Neural crest cell (in vitro differentiated cells): ENCODE measurements at places on chromosomes 4 and X. TPM values are rescaled to one million over a fixed set of nuclear protein-coding genes. Genes with fewer than 3 reads are reported as not detected.

DNA sequence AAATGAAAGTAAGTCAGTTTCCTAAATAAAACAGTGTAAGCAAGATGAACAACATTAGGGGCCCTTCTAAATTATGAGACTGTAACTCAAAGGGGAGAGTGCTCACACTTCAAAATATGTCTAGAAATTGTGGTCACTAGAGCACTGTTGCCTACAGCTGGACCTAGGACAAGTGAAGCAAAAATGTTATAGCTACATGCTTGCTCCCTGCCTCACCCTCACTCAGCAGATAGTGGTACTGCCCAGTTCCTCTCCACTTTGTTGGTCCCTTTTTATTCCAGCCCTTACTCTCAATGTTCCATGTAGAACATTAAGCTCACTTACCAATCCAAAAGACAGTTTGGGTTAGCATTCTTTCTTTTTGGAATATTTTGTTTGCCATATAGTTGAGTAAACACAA, 147.3 kb downstream of the GRIA3 start:
- no peak for DNase-seq

GRCh38 chrX:94435799-94436198, 761.8 kb downstream of the FAM133A start:
- DNase-seq = no peak

DNA sequence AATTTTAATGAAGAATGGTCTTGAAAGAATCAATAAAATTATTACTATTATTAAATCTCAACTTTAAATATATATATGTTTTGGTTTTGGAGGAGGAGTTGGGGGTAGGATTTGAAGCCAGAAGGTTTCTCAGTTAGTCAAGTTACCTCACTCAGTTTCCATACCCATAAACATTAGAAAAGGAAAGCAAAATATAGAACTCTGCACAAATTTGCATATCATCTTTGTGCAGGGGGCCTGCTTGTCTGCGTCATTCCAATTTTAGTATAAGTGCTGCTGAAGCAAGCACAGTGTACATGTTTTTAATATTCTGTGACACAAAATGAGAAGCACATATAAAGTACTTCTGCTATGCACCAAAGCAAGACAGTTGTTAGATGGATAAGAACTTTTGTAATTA, 47.5 kb upstream of the SCRG1 start:
- DNase-seq = no peak

DNA sequence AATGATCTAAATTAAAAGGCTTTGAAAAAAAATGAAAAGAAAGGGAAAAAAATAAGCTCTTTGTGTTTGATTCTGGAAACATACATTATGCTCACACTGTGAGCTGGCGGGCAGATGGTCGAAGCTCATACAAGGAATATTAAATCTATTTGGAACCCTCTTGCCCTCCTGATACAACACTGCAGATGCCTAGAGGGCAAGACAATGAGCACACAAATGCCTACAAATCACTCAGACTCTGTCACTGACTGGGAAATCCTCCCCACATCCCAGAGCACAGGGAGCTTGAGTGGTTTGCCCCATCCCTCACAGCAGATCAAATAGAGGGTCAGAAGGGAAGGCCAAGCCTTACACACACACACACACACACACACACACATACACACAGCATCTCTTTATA, 320.4 kb downstream of the HNRNPD start:
- DNase-seq = no peak

DNA sequence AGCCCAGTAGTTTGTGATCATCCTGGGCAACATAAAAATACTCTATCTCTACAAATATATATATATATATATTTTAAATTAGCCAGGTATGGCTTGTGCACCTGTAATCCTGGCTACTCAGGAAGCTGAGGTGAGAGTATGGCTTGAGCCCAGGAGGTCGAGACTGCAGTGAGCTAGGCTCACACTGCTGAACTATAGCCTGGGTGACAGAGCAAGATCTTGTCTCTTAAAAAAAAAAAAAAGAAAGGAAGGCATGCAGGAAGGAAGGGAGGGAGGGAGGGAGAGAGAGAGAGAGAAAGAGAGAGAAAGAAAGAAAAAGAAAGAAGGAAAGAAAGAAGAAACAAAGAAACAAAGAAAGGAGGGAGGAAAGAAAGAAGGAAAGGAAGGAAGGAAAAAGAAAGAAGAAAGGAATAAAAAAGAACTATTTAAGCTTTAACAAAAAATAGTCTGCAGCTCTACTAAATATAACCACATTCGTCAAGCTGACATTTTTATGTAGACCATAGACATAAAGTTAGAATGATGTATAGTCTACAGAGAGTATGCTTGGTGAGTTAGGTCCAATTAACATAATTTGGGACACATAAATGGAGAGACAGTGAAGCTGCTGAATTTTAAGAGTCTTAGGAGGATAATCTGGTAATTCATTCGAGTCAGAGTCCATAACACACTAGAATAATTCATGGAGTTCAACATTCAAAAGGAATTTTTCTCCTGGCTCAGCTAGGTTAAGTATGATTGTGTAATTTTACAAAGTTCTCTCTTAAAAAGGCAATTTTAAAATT, 111.9 kb downstream of the GLRA3 start:
- no peak for DNase-seq

DNA sequence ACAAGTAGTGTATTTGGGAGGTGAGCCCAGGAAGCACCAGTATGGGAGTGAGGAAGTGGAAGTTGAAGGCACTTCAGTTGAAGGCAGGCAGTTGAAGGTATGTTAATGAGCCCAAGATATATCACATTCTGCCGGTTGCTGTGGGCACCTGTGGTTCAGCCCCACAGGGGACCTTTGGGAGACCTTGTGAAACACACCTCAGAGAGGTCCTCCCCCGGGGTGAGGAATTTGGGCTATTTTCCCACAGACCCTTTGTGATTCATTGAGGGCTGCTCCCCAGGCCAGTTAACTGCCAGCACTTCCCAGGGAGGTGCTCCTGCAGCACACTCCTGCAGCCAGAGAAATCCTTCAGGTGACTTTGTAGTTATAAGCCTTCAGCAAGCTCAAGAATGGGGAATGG, 45.9 kb downstream of the PTCHD1 start:
- DNase-seq = no peak

GRCh38 chr4:21795091-21795490, 153.5 kb downstream of the KCNIP4 start:
- no peak for DNase-seq

MCF2 gene
- total RNA-seq = 0.23 and 0.34 TPM in 2 replicates

ZNF630 gene
- 1.7 and 2.1 TPM in 2 replicates for total RNA-seq
